GM19239 (cell line): ENCODE measurements at places on chromosomes 5 and 9.
A peak's percentile ranks its signal among the peaks of the same experiment; 100 is the strongest.

DNA sequence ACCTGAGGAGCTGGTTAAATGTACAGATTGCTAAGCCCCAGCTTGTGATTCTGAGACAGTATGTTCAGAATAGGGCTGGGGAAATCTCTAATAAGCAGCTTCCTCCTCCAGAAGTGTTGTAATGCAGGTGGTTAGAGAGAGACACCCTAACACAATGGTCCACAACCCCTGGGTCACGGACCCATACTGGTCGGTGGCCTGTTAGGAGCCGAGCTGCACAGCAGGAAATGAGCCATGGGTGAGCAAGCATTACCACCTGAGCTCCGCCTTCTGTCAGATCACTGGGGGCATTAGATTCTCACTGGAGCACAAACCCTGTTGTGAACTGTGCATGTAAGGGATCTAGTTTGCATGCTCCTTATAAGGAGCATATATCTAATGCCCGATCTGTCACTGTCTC lies 61.8 kb downstream of the SLC36A1 start:
- no peak for DNase-seq

DNA sequence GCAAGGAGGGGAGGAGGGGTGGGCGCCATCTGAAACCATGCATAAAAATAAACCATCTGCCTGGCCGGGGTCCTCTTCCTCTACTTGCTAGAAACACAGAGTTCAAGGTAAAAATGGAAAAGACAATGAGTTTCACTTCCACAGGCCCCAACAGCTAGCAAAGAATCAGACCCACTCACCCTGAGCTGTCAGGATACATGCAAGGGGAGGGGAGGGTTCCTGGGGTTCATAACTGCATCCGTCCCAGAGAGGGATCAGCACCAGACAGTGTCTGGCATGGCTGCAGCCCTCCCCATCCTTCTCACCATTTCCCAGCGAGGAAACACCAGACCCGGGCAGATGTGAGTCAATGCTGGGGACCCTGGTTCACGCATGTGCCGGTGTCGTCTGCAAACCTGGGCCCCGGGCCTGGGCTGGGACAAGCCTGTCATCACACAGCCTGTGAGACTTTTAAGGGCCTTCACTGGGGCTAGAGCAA lies 55.4 kb downstream of the SEMA4D start:
- DNase-seq = no peak

DNA sequence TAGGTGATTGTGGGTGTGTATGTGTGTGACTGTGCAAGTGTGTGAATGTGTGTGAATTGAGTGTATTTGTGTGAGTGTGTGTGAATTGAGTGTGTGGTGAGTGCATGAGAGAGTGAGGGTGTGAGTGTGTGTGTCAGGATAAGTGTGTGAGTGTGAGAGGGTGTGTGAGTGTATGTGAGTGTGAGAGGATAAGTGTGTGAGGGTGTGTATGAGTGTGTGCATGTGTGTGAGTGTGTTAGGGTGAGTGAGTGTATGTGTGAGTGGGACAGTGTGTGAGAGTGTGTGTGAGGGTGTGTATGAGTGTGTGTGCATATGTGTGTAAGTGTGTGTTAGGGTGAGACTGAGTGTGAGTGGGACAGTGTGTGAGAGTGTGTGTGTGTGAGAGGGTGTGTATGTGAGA lies 21.7 kb downstream of the GPRIN1 start:
- no peak for DNase-seq

DNA sequence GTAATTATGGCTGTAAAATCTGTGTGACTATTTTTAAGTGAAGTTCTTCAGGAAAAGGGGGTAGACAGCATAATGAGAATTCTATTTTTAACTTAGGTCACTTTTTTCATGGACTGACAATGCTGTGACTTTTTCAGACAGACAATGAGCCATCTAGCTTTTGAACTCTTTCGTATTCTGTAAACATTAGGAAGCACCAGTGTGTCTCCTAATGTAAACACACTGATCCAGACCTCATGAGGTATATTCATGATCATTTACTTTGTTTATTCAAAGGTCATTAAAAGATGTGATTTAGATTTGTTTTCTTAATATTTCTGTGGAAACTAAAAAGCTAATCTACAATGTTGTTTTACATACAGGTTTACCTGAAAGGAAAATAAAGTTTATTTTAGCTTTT lies 352.6 kb downstream of the ADGRV1 start:
- no peak for DNase-seq

- DNase-seq = no peak
These were observed 20.1 kb upstream of the SMARCA2 start for GRCh38 chr9:1995084-1995483.

- DNase-seq = no peak
These were observed 174.7 kb downstream of the HMHB1 start for GRCh38 chr5:143986516-143987212.

DNA sequence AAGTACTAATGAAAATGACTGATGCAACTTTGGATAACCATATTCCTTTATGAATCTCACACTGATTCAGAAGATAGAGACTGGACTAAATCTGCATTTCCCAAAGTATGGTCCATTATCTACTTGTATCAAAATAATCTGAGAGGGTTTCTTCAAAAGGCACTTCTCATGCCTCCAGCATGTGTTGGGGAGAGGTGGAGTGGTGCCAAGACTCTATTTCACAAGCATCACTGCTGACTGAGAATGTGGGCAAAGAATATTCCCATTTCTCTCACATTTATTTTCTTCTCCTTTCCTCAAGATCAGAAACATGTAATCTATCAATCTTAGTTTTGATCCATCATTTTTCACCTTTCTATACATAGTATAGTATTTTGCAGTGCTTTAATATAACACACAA lies 135.4 kb downstream of the GABRB2 start:
- DNase-seq = no peak

DNA sequence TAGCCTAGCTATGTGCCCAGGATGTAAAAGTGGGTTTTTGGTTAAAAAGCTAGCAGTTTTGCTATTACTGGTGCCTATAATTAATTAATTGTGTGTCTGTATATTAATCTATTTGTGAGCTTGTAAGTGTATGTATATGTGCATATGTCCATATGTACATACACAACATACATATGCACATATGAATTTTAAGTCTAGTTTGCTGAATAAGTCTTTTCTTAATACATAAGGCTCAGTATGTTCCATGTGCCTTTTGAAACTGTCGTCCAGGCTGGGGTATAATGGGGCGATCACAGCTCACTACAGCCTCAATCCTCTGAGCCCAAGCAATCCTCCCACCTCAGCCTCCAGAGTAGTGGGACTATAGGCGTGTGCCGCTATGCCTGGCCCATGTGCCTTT lies 10.1 kb downstream of the SH3GL2 start:
- DNase-seq = no peak

DNA sequence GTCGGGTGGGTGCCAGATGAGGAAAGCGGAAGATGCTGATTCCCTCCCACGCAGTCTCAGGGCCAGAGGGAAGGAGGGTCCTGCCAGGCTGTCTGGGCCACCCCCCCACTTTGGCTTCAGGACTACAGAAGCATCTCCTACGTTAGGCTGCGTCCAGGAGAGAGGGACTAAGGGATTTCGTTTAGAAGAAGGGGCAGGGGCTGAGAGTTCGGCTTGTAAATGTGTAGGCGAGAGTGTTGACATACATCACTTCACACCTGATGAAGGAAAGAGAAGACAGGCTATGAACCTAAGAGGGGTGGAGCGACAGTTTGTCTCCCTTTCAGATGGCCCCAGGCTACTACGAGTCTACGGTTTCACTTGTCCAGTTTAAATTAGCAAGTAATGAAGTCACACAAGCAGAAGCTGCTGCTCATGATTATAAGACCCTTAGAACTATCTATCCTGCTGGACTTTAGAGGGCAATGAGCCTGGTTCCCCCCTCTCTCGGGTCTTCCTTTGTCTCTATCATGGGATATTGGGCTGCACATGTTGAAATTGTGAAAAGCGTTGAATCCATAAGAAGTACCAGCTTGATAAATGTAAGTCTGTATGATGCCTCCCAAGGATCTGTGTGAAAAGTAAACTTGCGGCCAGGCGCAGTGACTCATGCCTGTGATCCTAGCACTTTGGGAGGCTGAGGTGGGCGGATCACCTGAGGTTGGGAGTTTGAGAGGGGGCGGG lies 193.0 kb downstream of the AOPEP start:
- no peak for DNase-seq

DNA sequence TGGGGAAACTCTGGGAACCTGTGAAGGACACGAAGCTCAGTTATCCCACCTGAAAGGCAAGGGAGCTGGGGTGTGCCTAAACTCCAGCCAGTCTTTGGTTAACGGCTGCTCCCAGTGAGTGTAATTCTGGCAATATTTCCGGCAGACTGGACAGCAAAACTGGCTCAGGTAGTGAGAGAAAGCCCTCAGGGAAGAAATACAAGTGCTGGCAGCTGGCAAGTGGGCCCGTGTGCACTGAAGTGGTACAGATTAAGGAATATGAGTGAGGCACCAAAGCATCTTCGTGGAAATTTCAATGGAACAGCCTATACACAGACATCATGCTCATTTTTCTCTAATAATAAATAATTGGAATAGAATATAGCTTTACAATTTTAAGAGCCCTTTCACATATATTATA lies 56.2 kb downstream of the ABHD17B start:
- DNase-seq = no peak

DNA sequence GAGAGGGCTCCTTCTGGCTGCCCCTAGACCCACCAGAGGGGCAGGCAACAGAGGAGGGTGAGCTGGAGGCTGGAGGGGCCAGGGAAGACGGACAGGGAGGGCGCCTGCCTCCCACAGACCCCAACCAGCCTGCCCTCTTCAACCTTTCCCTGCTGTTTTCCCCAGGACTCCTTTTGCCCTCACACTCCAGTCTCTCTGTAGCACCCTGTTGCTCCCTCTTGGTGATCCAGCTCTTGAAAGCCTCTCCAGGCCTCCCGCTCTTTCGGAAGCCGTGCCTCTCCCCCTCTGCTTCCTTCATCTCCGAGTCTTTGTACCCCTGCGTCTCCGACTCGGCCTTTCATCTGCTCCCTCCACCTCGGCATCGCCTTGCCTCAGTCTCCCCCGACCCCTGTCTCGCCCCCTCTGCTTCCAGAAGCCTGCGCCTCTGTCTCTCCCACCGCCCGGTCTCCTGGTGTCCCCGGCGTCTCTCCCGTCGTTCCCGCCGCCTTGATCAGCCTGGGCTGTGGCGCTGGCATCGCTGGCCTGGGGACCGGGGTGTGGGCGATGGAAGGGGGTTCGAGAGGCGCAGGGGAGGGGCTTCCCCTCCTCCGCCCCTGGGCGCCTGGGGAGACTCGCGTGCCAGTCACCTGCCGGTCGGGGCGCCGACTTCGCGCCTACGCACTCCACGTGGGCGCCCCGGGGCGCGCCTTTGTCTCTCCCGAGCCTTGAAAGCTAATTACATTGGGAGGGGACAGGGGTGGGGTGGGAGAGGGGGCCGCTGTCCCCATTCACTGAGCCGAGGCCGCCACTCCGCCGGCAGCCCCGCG lies 5.3 kb upstream of the PRDM12 start:
- DNase-seq = no peak

- no peak for DNase-seq
These were observed 188.3 kb upstream of the NMUR2 start for GRCh38 chr5:152593388-152593787.

DNA sequence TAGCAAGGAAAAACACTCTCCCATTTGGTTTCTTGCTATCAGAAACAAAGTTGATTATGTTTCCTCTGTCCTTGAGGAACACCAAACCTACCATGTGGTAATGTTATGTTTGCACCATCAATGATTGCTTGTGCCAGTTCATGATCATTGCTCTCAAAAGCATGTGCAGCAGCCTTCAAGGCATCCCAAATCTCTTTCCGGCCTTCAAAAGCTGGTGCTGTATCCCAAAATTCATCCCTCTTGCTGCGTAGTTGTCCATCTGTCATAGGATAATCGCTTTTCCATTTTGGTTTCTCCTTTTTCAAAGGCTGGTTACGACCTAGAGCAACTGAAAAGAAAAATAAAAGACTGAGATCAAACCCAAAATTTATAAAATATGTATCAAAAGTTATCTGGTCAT lies 40.1 kb downstream of the EFCAB9 start:
- DNase-seq = no peak

- DNase-seq = no peak
These were observed 45.9 kb downstream of the LARP1 start for GRCh38 chr5:154801083-154801482.

DNA sequence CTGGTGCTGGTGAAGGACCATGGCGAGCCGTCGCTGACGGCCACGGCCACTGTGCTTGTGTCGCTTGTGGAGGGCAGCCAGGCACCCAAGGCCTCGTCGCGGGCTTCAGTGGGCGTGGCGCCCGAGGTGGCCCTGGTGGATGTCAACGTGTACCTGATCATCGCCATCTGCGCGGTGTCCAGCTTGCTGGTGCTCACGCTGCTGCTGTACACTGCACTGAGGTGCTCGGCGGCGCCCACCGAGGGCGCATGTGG lies 2.2 kb downstream of the PCDHA10 start:
- DNase-seq = no peak

GRCh38 chr9:130156672-130157071 lies 15.5 kb upstream of the NCS1 start:
- no peak for DNase-seq

- DNase-seq = no peak
These were observed 200.1 kb downstream of the DCP2 start for GRCh38 chr5:113176734-113177133.

DNA sequence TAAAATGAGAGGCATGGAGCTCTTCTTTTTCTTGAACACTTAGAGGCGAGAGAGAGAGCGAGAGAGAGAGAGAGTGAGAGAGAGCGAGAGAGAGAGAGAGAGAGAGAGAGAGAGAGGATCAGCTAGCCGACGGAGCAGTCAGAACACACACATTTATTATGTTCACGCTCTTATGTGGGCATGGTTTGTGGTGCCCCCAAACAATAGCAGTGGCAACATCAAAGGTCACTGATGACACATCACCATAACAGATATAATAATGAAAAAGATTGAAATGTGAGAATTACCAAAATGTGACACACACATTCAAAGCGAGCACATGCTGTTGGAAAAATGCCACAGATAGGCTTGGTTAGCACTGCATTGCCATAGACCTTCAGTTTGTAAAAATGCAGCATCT lies 116.1 kb downstream of the KDM4C start:
- DNase-seq = no peak

DNA sequence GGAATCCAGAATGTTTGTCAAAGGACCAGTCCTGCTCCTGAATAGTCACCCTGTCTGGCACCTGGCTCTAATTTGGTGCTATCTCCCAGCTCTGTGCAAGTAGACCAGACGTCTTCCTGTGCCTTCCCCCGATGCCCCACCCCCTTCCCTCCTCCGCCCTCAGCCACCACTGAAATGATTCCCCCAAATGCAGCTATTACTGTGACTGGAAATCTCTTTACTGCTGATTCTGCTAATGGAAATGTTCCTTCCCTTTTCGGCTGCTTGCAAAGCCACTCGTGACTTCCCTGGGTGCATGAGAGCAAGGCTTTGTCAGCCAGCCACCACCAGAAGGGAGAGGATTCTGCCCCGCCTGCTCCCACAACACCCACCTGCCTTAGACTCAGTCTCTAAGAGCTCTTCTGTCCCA lies 11.4 kb downstream of the ASTN2 start:
- no peak for DNase-seq

DNA sequence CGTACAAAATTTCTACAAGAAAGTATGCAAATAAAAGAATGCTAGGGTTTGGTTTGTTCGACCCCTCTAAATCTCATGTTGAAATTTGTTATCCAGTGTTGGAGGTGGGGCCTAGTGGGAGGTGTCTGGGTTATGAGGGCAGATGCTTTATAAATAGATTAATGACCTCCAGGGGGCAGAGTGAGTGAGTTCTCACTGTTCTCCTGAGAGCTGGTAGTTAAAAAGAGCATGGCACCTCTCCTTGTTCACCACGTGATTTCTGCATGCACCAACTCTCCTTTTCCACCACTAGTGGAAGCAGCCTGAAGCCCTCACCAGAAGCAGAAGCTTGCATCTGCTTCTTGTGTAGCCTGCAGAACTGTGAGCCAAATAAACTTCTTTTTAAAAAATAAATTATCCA lies 50.4 kb upstream of the FAM170A start:
- DNase-seq = peak; percentile 13

GRCh38 chr5:115816226-115817081 lies at the start of gene CDO1:
Gene CDO1, minus strand, starts transcription at chr5:115816659. Its CDS starts 262 bp downstream, at chr5:115816397.
- DNase-seq = no peak
